ENCODE measurements at places on chromosomes 7 and 10.
A peak's percentile ranks its signal among the peaks of the same experiment; 100 is the strongest.

DNA sequence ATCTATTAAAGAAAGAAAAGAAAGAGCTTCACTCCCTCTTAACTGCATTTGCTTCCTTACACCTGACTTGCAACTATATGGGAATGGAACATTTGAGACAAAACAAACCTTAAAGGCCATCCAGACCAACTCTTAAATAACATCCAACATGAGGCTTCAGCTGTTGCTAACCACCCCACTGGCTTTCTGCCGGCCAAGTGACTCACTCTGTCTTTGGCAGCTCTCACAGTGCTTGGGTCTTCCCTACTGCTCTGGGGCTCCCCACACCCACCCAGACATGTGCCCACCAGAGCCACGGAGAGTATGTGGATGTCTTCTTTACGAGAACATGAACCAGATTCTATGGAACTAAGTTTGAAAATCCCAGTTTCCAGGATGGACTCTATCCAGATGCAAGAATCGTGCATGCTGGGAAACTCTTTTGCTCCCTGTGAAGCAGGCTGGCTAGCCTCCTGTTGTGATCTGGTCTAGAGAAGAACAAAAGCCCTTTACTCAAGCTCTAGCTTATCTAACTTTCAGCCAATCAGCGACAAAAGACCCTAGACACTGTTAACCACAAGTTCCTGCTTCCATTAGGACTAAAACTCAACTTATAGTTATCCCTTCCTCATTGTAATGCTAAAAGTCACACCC is 245.7 kb downstream of the TCERG1L start:
- DNase-seq, result no peak

- no peak for DNase-seq
Observed at GRCh38 chr7:71548746-71549145, 416.8 kb downstream of the GALNT17 start.

DNA sequence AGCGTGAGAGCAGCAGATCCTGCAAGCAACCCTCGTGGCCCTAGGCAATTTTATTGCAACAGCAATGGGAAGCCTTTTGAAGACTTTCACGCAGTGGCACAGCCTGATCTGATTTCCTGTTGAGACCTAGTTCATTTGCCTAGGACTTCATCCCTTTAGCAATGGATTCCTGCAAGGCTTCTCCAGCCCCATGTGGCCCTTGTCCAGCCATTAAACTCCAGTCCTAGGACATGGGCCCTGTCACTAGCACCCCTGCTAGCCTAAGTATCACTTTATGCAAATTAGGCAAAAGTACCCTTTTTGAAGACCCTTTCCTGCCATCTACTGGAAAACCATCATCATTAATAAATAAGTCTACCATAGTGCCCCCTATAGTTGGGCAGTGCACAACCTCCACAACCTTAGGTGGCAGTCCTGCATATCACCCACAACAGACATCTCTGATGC is 379.4 kb downstream of the GALNT17 start:
- DNase-seq, result no peak

- DNase-seq, result peak; percentile 9
Observed at GRCh38 chr7:129610709-129611245, 743 bp upstream of the NRF1 start.

- DNase-seq, result no peak
Observed at GRCh38 chr7:78702770-78703169, 750.7 kb downstream of the MAGI2 start.

DNA sequence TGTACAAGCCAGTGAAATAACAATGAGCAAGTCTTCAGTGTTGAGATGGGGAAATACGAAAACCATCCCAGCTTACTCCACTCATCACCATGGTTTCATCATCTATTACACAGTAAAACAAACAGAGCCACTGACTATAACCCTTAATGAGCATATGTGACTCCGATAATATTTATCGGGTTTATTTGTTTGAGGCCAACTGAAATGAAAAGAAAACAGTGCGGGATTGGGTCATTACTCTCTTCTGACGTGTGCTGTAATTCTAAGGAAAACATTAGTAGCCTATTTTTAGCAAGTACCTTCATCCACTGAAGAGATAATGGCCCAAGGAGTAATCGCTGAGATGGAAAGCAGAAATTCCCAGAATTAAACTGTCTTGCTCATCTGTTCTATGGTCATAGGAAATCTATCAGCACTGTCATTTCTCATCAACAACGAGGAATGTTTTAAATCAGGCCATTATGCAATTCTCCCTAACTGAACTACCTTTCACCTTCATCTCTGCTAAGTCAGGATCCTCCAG is 716.5 kb downstream of the INHBA start:
- DNase-seq, result no peak

DNA sequence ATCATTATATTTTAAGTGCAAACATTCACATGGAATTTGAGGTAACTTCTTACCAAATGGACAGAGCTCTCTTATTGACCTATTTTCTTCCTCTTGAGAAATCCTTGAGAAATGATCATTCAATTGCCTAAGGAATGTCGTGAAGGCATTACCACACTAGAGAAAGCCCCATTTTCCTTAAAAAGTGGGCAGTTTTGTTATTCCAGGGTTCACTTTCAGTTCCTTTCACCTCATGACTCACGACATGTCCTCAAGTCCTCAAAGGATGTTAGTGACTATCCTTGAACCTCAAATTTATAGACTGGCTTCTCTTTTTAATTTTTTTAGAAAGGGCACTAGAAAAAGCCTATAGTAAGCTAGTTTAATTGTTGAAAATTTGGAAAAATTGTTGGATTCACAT is 40.4 kb upstream of the SMIM30 start:
- DNase-seq, result no peak

DNA sequence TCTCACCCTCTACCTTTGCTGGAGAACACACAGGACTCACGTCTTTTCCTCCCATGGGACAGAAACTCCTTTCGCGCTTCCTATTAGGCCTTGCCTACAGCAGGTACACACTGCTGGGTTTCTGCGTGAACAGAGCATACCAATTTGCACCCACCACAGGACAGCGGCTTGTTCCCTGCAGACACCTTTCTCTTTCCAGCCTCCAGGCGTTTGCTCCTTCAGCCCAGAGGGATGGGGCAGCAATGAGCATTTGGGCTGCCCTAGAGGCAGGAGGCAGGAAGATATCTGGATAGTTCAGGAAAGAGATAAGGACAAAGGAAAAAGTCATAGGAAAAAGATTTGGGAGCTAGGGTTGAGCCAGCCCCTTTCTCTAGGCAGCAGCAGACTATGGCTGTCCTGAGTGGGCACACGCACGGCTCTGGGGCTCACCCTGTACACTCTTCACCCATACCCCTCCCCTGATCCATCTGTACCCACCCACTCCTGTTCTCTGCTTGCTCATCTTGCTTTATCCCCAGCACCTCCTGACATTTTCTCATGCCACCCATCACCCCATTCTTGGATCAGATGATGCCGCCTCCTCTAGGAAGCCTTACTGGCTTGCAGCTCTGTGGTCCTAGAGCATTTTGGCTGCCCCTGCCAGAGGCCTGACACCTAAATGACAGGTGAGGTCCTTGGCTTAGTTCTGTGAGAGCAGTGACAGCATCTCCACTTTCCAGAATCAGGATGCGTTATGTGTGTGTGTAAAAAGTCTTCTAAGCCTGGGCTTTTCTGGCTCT is 40.7 kb upstream of the SPDYE3 start:
- DNase-seq, result no peak

GRCh38 chr7:115340828-115341227 is 418.9 kb downstream of the MDFIC start:
- no peak for DNase-seq

- DNase-seq, result peak; percentile 74
Observed at GRCh38 chr10:4704034-4704545, 121.9 kb upstream of the AKR1E2 start.

Data from hindlimb muscle (tissue), 1 donor.